ENCODE measurements at places on chromosomes 16 and 17.

- DNase-seq: no peak
Observed at GRCh38 chr16:27550582-27550920, 607 bp downstream of the KATNIP start.

DNA sequence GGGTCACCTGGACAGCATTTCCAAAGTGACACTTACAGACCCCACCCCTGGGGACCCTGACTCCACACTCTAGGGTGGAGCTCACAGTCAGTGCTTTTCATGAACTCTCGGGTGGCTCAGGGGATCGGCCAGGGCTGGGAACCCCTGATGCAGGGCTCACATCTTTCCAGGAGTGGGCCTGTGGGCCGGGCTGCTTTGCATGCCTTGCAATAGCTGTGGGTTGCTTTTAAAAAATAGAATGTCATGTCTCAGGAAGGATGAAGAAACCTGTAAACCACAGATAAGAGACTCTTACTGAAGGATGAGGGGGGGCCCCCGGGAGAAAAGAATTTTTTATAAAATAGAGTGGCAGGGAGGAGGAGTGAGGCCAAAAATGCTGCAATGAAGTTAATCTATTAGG lies 40.2 kb downstream of the RBFOX3 start:
- DNase-seq: no peak

- DNase-seq: no peak
Observed at GRCh38 chr17:39568702-39569101, 39.0 kb downstream of the NEUROD2 start.

- DNase-seq: no peak
Observed at GRCh38 chr17:16351831-16352230, 1.4 kb downstream of the CENPV start.

- DNase-seq: no peak
Observed at GRCh38 chr16:17252701-17253100, 218.1 kb downstream of the XYLT1 start.

DNA sequence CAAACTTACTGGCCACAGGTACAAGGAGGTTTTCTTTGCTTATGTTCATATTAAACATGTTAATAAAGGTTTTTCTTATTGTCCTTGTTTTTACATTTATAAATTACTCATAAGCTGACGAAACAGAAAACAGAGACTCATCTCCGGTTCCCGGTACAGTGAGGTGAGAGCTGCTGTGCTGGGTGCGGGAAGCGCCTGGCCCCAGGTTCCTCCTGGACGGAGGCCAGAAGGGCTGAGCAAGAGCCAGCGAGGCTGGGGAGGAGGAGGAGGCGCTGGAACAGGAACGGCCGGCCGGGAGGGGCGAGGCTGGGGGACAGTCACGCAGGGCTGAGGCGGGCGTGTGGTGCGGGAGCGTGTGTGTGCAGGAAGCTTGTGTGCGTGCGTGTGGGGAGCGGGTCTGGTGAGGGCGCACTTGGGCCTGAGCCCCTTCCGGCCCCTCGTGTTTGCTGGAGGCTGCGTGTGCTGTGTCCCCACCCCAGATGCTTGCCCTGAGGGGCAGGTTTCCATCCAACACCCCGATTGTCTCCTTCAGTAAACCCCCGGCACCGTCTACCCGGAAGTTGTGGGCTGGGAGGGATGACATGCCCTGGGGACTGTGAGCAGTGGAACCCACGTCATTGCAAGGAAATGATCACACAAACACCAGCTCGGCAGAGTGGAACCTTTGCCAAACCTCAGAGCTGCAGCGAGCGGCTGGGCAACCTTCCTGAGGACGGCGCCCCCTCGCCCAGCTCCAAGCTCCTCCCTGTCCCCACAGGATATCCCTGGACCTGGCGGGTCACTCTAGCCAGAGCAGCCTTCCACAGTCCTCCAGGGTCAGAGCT lies 19.5 kb downstream of the CD7 start:
- DNase-seq: peak; percentile 35

DNA sequence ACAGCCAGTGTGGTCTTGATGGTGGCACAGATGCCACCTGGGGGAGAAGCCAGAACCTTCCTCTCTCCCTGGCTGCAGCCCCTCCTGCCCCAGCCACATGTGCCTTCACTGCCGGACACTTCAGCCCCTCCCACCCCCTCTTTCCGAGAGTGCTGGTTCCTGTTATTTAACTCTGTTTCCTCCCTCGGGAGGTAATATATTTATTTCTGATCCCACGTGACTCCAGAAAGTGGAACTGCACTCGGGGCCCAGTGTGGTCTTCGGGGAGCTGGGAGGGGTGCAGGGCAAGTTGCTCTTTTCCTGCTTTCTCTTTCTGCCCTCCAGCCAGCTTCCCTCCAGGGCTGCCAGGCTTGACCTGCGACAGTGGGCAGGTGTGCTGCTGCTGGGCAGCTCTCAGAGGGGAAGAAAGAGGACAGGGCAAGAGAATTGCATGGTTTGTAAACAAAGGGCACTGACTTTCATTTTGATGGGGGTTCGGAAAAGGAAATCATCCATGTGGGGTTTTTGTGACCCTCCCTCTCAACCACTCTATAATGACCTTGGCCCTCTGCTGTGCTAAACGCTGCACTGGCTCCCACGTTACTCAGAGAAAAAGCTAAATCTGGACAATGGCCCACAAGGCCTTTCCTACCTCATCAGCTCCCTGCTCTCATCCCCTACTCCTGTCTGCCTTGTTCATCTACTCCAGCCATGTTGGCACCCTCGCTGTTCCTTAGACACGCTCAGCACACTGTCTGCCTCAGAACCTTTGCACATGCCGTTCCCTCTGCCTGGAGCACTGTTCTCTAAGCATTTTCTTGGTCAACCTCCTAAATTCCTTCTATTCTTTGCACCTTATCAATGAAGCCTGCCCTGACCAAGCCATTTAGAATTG lies 8.2 kb upstream of the CIITA start:
- no peak for DNase-seq

GRCh38 chr17:75568412-75569255 lies 19.0 kb upstream of the MYO15B start:
- no peak for DNase-seq

DNA sequence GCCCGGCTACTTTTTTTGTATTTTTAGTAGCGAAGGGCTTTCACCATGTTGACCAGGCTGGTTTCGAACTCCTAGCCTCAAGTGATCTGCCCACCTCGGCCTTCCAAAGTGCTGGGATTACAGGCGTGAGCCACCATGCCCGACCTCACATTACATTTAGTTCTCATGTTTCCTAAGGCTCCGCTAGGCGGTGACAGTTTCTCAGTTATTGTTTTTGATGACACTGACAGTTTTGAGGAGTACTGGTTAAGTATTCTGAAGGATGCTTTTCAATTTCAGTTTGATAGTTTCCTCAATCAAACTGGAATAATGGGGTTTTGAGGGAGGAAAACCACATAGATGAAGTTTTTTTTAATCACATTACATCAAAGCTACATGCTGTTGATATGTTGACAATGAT lies 1028.5 kb downstream of the CDH8 start:
- no peak for DNase-seq

Data from NCI-H1105 (cell line).